ENCODE measurements at places on chromosomes 3 and 15. TPM values are rescaled to one million over a fixed set of nuclear protein-coding genes. Genes with fewer than 3 reads are reported as not detected.

DNA sequence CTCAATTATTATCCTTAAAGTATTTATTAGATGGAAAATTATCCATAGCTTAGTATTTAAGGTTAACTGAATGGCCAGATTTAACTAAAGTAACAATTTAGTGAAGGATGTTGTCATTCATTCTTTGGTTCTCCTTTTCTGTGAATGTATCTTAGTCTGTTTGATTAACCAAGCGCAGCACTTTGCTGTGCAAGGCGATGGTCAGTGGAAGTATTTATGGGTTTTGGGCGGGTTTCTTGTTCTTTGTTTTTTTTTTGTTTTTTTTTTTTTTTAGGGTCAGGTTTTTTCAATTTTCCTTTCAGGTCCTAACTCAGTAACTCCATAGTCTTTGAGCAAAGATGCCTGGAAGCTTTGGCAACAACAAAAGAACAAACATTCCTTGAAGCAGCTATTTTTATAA lies 328.8 kb downstream of the PTPRG start:
- no peak for DNase-seq

Gene NR1I2
- total RNA-seq = not detected

Gene ITPKA
- 17.3 TPM for total RNA-seq

DNA sequence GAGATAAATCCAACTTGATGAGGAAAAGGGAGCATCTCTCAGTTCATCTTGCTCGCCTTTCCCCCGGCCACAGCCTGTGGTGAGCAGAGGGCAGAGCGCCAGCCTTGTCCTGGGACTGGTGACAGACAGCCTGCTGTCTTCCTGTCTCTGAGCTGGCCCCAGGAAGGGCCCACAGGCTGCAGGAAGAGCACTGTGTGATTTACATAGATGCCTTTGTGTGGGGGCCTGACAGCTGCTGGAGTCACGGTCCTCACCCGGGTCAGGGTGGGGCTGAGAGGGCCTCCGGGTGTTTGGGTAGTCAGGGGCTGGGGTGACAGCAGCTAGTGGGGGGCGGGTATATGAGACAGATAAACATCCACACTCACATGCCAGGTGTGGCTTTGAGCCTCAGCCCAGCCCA lies 29.3 kb downstream of the PLA2G4D start:
- DNase-seq = no peak

GRCh38 chr3:17782751-17783150 lies 40.3 kb upstream of the TBC1D5 start:
- no peak for DNase-seq

- DNase-seq = no peak
Observed at GRCh38 chr15:27422997-27423396, 452.0 kb downstream of the GABRG3 start.

DNA sequence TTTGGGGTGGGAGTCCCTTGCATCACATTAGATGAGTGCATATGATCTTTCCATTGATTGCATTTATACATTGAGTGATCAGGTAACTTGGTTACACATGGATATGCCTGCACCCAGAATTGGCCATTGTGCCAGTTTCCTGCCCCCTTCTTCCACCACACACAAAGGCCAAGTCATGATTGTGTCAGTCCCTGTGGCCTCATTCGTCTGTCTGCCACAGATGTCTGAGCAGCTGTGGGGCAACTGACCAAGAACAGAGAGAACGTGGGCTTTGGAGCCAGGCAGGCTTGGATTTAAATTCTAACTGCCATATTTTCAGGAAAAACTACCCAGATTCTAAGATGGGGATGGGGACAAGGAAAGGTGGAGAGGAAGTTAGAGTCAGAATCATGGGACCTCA lies 27.0 kb downstream of the CCNL1 start:
- DNase-seq = no peak

Gene CRYGS
- 0.31 TPM for total RNA-seq

DNA sequence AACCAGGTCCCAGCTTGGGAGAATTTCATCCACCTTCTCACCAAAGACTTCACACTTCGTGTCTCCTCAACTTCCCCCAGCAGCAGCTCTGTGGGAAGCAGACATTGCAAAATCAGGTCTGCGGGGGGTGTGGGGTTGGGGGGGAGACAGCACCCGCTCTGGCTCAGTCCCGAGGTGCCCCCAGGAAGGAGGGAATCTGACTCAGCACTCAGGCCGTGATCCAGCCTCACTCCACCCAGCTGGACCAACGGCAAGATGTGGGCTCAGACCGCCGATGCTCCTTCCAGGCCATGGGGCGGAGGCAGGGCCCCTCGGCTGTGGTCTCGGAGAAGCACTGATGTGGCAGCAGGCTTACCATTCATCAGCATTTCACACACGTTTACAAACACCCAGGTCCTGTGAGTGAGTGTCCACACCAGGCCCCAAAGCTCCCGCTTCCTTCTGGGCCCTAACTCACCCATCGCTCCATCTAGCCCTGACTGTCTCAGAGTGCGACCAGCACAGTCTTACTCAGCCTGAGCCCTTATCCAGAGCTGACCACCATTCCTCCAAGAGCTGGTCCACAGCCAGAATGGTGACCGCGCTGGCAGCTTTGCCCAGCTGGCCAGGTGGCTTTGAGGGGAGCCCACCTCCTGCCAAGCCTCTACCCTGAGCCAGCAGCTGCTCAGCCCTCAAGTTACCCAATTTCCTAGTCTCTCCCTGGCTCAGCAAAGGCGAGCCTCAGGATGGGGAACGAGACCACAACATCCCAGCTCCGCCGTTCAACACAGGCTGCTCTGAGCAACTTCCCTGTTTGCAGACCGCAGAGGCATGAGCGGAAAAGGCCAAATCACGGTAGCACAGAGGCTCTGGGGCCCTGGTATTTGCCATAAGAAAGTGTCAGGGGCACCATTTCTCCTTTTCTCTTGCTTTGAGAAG lies 3.3 kb downstream of the STAB1 start:
- peak; percentile 38 for DNase-seq

Gene GP9
- not detected for total RNA-seq

GRCh38 chr15:63457379-63457778 lies 47.0 kb upstream of the USP3 start:
- DNase-seq = no peak

Gene DLL4
- not detected for total RNA-seq
